ENCODE measurements at places on chromosomes 5 and 9. TPM values are rescaled to one million over a fixed set of nuclear protein-coding genes. Genes with fewer than 3 reads are reported as not detected.

PPP3R2 gene
- not detected for total RNA-seq

CCDC192 gene
- total RNA-seq: not detected

SKP2 gene
- 20.1 TPM for total RNA-seq

SLC45A2 gene
- 0.17 TPM for total RNA-seq

TIMD4 gene
- total RNA-seq: not detected

SERF1A gene
- total RNA-seq: 1.6 TPM

NR2F1 gene
- total RNA-seq: 10.2 TPM

FOXD4L3 gene
- total RNA-seq: 0.10 TPM

ADAMTS2 gene
- 32.5 TPM for total RNA-seq

SV2C gene
- total RNA-seq: not detected

RMI1 gene
- 6.1 TPM for total RNA-seq

FTMT gene
- total RNA-seq: not detected

HNRNPAB gene
- 29.1 TPM for total RNA-seq

Data from smooth muscle cell of the pulmonary artery (primary cell).